Naive thymus-derived CD8-positive, alpha-beta T cell (primary cell): ENCODE measurements at places on chromosomes 16 and 17. TPM values are rescaled to one million over a fixed set of nuclear protein-coding genes. Genes with fewer than 3 reads are reported as not detected.

- H3K27me3 ChIP-seq, result no peaks in the 10 kb centered on the region
- peak within 1 kb of the TSS; percentile 89 for H3K4me3 ChIP-seq
- peaks cover 36% of the 10 kb centered on the region for H3K4me1 ChIP-seq
- peak; percentile 81 for DNase-seq
- peaks cover 10% of the 10 kb centered on the region for H3K36me3 ChIP-seq
Observed at GRCh38 chr17:82751571-82752370, at the start of gene TBCD. Gene TBCD, plus strand, starts transcription at chr17:82752065. Its CDS starts 129 bp downstream, at chr17:82752194.

- no peaks in the 10 kb centered on the region for H3K27me3 ChIP-seq
- peaks cover 23% of the 10 kb centered on the region for H3K4me1 ChIP-seq
- H3K27ac ChIP-seq, result no peak overlapping the region
- no peak for DNase-seq
- H3K4me3 ChIP-seq, result no peak overlapping the region
Observed at GRCh38 chr17:83029571-83029970, 49.8 kb upstream of the METRNL start.

- no peaks in the 10 kb centered on the region for H3K36me3 ChIP-seq
- DNase-seq, result no peak
- H3K4me1 ChIP-seq, result peaks cover 23% of the 10 kb centered on the region
- peak overlapping the region; percentile 80 for H3K4me3 ChIP-seq
- H3K27me3 ChIP-seq, result no peaks in the 10 kb centered on the region
- H3K27ac ChIP-seq, result peak overlapping the region; percentile 56
Observed at GRCh38 chr16:17382949-17383863, 87.6 kb downstream of the XYLT1 start.

DNA sequence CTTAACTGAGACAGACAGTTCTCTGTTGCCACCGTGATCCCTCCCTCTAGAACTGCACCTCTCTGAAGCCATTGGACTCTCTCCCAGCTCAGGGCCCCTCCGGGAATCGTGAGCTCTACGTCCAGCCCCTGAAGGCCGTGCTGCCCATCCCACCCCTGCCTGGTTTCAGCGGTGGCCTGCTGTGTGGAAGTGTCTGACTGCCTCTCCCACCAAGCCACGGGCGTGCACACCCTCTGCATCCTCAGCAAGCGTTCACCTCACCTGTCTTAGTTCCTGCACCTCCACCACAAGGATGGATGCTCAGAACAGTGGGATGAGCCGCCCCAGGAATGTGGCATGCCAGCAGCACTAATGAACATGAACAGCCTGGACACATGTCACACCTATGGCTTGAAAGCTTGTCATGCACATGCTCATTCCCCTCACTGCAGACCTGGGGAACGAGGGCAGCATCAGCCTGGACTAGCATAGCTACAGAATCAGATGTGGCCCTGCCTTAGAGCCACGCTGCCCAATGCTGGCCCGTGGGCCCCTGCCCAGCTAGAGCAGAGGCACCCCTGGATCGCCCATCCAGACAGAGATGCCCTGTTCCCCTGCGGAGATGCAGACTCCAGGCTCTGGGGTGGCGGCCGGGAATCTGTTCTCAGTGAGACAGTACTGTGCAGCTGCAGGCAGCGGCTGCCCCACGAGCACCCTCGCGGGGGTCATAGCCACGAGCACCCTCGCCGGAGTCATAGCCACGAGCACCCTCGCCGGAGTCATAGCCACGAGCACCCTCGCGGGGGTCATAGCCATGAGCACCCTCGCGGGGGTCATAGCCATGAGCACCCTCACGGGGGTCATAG lies 73.7 kb upstream of the CHMP6 start:
- no peak for DNase-seq
- H3K36me3 ChIP-seq, result peaks cover 4% of the 10 kb centered on the region

GRCh38 chr17:79083191-79083971 lies 8.8 kb downstream of the ENGASE start:
- no peak for DNase-seq
- peaks cover 2% of the 10 kb centered on the region for H3K4me1 ChIP-seq
- no peak overlapping the region for H3K27ac ChIP-seq
- H3K36me3 ChIP-seq, result peaks cover 56% of the 10 kb centered on the region
- H3K4me3 ChIP-seq, result no peak overlapping the region
- H3K27me3 ChIP-seq, result no peaks in the 10 kb centered on the region

DNA sequence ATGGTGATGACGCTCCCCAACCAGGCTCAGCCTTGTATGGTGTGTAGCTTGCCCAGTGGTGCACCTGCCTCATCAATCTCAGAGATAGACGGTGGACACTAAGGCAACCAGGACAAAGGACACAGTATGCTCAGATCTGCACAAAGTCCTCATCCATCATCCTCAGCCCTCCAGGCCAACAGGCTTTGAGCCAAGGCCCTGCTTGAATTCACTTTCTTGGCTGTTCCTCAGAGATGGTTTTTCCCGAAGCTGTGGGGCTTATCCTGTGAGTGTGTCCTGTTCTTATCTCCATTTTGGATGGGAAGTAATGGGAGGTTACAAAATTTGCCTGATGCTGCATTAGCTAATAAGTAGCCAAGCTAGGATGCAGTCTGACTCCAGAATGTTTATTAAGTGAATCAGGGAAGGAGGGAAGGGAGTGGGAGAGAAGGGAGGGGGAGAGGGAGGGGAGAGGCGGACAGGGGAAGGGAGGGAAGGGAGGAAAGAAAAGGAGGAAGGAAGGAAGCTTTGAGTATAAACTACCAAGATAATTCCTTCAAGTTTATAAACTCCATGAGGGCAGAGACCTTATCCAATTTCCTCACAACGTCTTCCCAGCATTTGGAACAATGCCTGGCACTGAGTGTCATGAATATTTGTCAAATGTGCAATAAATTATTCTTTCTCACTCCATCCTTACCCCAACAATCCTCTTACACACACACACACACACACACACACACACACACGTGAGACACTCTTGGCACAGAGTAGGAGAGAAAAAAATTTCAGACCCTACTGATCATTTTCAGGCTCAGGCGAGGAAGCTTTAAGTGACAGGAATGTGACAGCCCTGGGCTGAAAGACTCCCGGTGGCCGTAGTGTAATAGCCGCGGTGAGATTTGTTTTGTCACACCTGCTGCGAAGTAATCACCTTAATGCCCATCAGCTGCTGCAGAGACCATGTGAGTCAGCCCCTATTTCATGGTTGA lies 84.3 kb downstream of the BMERB1 start:
- no peaks in the 10 kb centered on the region for H3K36me3 ChIP-seq
- no peak overlapping the region for H3K4me3 ChIP-seq
- H3K27me3 ChIP-seq, result no peaks in the 10 kb centered on the region
- H3K4me1 ChIP-seq, result peaks cover 13% of the 10 kb centered on the region
- peak overlapping the region; percentile 39 for H3K27ac ChIP-seq
- no peak for DNase-seq

DNA sequence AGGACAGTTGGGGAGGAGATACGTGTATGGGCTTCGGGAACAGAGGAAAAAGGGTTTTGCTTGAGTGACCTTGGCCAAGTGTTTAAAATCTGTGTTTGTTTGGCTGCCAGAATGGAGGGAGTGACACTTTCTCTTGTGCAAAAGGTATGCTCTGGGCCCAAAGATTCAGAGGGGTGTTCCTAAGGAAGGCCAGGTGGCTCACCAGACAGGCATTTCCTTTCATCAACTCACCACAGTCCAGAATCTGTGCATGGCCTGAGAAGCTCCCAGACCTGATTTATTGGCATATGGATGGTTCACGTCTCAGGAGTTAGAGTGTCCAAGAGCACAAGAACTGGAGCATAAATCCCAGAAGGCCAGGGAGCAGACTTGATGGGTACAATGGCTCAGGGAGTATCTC lies 53.4 kb upstream of the NLK start:
- H3K4me1 ChIP-seq, result peaks cover 3% of the 10 kb centered on the region
- H3K27me3 ChIP-seq, result peaks cover 2% of the 10 kb centered on the region
- H3K4me3 ChIP-seq, result no peak overlapping the region
- H3K36me3 ChIP-seq, result no peaks in the 10 kb centered on the region
- H3K27ac ChIP-seq, result no peak overlapping the region

DNA sequence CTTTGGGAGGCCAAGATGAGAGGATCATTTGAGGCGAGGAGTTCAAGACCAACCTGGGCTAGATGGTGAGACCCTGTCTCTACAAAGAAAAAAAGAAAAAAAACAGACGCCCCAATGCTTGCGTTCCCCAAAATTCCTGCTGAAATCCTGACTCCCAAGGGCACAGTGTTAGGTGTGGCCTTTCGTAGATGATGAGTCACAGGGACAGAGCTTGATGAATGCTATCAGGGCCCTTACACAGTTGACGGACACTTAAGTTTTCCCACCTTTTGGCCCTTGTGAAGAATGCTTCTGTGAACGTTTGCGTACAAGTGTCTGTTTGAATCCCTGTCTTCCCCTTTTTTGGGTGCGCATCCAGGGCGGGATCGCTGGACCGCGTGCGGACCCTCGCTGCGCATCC lies 16.5 kb upstream of the ZNF750 start:
- no peaks in the 10 kb centered on the region for H3K27me3 ChIP-seq
- peaks cover 8% of the 10 kb centered on the region for H3K36me3 ChIP-seq
- H3K4me1 ChIP-seq, result peaks cover 38% of the 10 kb centered on the region
- DNase-seq, result no peak
- H3K4me3 ChIP-seq, result no peak overlapping the region

- no peaks in the 10 kb centered on the region for H3K36me3 ChIP-seq
- H3K4me3 ChIP-seq, result no peak overlapping the region
- H3K4me1 ChIP-seq, result peaks cover 7% of the 10 kb centered on the region
- H3K27ac ChIP-seq, result no peak overlapping the region
Observed at GRCh38 chr17:60167065-60167741, 17.4 kb downstream of the CA4 start.

DNA sequence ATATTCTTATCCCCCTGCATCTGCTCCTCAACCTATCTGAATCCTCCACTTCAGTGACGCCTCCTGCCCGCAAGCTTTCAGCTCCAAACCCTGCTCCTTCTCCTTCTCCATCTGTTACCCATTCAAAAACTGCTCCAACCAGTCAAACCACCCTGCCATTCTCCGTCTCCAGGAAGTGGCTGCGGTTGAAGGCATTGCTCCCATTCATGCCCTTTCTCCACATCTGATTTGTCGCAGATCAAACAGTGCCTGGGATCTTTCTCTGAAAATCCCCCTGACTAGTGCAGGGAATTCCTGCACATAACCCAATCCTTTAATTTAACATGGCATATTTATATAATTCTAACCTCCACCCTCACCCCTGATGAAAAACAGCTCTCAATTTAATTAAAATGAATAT lies 56.3 kb downstream of the SLFN5 start:
- H3K4me3 ChIP-seq, result no peak overlapping the region
- no peaks in the 10 kb centered on the region for H3K36me3 ChIP-seq
- no peak overlapping the region for H3K27ac ChIP-seq
- DNase-seq, result no peak
- no peaks in the 10 kb centered on the region for H3K27me3 ChIP-seq
- peaks cover 26% of the 10 kb centered on the region for H3K4me1 ChIP-seq

GRCh38 chr17:8953156-8953885 lies 12.2 kb downstream of the PIK3R5 start:
- H3K4me1 ChIP-seq, result peaks cover 57% of the 10 kb centered on the region
- no peaks in the 10 kb centered on the region for H3K27me3 ChIP-seq
- no peak for DNase-seq

GRCh38 chr17:62852195-62852594 lies 44.1 kb upstream of the MARCHF10 start:
- no peak overlapping the region for H3K27ac ChIP-seq
- H3K27me3 ChIP-seq, result peaks cover 13% of the 10 kb centered on the region
- no peak overlapping the region for H3K4me3 ChIP-seq
- H3K36me3 ChIP-seq, result no peaks in the 10 kb centered on the region

DNA sequence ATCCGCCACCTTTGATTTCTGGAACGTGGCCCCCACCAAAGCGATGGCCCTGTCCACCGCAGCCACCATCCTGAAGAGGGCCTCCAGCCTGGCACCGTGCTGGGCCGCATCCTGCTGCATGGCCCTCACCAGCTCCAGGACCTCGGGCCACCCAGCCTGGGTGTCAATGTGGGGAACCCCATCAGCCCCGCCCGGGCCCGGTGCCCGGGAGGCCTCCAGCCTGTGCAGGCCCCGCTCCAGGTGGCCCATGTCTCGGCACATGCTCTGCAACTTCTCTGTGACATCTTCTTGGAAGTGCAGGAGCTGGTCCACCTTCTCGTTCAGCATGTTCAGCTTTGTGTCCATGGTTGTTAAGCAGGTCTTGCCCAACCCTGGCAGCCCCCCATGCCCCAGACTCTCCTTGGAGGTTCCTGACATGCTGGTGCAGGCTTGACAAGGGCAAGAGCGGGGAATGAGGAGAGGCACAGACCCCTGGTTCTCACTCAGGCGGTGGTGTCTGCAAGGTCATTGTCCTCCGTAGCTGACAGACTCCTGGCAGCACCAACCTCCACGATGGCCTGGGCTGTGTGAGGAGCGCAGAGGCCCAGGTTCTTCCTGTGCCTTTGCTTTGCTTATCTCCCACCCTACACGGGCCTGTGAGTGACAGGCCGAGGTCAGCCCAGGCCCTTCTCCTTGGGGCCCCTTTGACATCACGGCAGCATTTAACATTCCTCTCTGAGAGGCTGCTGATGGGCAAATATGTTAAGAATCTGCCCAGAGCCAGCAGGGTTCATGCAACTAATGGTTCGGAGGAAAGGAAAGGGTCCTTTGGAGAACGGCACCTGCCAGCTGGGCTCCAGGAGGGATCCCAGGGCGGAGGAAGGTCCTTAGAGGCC lies at the start of gene MYLK3:
Gene MYLK3 (minus strand): TSS at position 568 of the 875 bp plus-strand sequence. CDS start 151 bp downstream, at position 417.
- DNase-seq, result no peak
- H3K4me3 ChIP-seq, result no peak within 1 kb of the TSS
- H3K27ac ChIP-seq, result no peak within 1 kb of the TSS
- H3K36me3 ChIP-seq, result no peaks in the 10 kb centered on the region
- H3K4me1 ChIP-seq, result peaks cover 6% of the 10 kb centered on the region

DNA sequence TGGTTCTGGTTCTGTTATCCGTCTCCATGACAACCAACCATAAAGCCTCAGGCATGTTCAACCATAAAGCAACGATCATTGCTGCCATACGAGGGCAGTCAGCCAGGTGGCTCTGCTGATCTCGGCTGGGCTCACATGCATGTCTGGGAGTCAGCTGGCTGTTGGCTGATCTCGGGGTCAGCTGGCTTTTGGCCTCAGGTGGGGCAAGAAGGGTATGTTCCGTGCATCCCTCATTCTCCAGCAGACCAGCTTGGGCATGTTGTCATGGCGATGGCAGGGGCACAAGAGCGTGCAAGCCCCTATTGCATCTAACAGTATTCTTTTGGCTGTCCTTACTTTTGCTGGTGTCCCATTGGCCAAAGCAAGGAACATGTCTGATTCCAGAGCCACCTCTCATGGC lies 86.2 kb downstream of the ABCC6 start:
- no peaks in the 10 kb centered on the region for H3K4me1 ChIP-seq
- no peak overlapping the region for H3K27ac ChIP-seq
- no peaks in the 10 kb centered on the region for H3K27me3 ChIP-seq
- H3K4me3 ChIP-seq, result no peak overlapping the region
- H3K36me3 ChIP-seq, result peaks cover 4% of the 10 kb centered on the region

- H3K27ac ChIP-seq, result no peak overlapping the region
- no peaks in the 10 kb centered on the region for H3K27me3 ChIP-seq
- no peaks in the 10 kb centered on the region for H3K36me3 ChIP-seq
- peaks cover 58% of the 10 kb centered on the region for H3K4me1 ChIP-seq
Observed at GRCh38 chr17:77322514-77323412, 182.0 kb downstream of the SEC14L1 start.

The CDYL2 gene
- polyA plus RNA-seq, result 0.28 TPM

The TRPV3 gene
- not detected for polyA plus RNA-seq

The ZBTB4 gene
- 28.4 TPM for polyA plus RNA-seq

The ADAD2 gene
- polyA plus RNA-seq, result 0.12 TPM

The DRG2 gene
- 38.8 TPM for polyA plus RNA-seq

The TRIM72 gene
- polyA plus RNA-seq, result not detected

The ITGAX gene
- 0.03 TPM for polyA plus RNA-seq
